ENCODE measurements at places on chromosomes 4 and X.

DNA sequence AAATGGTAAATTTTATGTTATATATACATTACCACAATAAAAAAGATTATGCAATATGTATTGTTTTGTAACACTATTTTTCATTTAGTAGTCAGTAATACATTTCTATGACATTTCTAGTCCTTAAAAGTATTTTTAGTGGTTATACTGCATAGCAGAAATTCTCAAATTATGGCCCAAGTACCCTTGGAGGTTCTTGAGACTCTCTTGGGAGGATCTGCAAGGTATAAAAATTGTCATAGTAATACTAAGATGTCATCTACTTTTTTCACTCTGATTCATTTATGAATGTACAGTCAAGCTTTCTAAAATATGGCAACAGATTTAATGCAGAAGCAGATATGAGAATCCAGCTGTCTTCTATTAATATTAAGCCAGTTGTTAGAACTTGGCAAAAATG, 138.6 kb upstream of the NAP1L5 start:
- DNase-seq, result no peak

- no peak for DNase-seq
These were observed 106.5 kb downstream of the ATP11C start for GRCh38 chrX:139826065-139827044.

DNA sequence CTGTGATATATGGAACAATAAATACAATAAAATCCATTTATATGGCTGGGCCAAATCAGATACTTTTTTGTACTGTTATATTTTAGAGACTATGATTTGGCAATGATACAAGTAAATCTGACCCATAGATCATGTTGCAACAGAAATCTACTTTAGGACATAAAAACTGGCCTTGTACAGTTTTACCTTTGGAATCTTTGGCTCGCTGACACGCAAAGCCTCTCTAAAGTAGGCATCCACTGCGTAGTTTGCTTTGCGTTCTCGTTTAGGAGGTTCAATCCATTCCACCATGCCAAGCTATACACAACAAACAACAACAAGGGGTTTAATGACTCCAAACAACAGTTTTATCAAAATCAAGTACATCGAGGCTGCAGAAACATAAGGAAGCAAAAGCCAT, 42.4 kb downstream of the SMARCA1 start:
- DNase-seq, result no peak

GRCh38 chrX:13495232-13495631, 74.2 kb upstream of the EGFL6 start:
- DNase-seq, result no peak

GRCh38 chr4:4888695-4889094, 29.2 kb downstream of the MSX1 start:
- no peak for DNase-seq

- no peak for DNase-seq
These were observed 125.3 kb upstream of the MAOA start for GRCh38 chrX:43530837-43531236.

DNA sequence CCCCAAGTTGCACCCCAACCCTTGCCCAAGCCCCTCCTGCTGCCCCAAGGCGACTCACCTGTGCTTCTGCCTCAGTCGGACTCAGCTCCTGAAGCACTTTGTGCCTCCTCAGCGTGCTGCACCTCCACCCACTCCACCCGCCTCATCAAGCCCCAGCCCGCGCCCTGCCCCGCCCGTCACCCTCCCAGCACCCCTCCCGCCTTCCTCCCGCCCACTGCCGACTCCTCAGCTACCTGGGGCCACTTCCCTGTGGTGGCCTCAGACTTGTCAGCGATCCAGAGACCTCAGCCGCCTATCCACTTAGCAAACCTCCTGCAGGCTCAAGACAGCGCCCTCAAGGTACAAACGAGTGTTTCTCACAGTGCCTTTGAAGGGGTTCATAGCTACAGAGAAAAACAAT, 19.6 kb upstream of the IQCM start:
- DNase-seq, result no peak

DNA sequence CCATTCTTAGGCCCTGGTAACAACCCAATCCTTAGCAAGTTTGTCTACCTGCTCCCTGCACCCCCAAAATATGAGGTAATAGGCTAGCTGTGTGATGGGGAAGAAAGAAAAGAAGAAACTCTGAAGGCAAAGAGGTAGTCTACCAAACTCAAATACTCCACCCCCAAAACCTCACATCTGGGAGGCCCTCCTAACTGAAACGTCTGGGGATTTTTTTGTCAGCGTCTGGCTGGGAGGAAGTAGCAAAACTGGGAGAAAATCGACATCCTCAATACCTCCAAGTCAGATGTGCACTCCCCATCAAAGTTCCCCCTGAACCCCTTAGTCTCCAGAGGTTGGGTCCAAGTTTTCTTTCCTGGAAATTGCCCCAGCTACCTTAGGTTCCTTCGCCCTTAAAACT, 1.0 kb downstream of the LAMP2 start:
- no peak for DNase-seq

GRCh38 chr4:128803783-128804182, 5.7 kb upstream of the JADE1 start:
- DNase-seq, result peak; percentile 10

DNA sequence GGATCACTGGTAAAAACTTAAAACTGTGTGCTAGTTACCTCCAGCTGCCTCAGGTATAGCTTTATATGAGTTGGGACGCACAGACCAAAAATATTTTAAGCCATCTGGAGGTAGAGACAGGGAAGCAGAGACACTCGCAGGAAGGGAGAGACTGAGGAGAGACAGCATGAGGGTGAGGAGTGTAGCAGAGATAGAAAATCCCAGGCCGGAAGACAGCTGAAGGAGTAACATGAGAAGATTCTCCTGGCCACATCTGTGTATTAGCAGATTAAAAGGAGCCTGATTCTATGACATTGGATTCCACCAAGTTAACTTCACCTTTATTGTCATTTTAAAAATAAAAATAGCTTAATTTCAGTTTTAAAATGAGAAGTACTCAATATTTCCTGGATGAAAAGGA, 84.3 kb downstream of the PDLIM5 start:
- no peak for DNase-seq

DNA sequence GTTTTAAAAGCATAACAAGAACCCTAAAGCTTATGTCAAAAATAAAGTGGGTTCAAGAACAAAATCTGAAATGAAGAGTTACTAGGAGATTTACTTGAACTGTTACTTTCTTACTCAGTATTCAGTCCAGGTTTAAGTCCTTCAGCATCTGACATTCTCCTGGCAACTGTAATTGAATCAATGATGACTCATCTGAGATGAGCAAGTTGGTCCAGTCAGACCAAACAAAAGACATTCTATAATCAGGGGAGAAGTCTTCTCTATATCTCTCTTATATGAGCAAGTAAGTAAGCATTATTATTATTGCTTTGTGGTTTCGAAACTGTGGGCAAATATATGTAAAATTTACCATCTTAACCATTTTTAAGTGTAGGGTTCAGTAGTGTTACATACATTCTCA, 34.6 kb downstream of the MAP9 start:
- no peak for DNase-seq

DNA sequence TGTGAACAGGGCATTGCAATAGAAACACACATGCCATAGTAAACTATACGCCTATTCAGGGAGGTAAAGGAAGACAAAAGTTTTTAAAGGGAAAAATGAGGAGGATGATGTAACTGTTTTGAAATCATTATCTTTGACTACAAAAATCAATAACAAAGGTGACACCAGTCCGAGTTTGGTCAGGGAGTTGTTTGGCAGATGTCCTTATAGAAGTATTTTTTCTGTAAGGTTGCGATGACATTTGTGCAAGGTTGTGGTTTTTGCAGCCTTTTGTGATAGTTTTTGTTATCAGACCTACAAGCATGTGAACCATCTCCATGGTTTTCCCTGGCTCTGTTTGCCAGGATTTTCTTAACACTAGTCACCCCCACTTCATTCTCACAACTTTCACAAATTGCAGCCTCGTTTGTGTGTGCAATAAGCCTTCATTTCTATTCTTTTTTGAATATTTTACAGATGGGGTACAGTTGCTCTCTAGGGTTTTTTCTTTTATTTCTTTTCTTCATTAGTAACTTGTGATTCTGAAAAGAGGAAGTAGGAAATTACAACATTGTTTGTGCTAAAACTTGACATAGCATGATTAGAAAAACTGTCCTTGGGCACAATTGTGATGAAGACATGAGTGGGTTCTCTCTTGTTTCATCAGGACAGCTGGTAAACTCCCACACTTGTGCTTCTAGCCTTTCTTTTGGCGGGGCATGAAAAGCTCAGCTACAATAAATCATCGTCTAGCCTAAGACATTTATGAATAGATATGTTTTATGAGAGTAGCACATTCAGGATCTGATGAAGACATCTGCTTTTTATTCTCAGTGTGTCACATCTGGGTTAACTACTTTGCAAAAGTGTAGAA, 60.2 kb upstream of the PNPLA4 start:
- no peak for DNase-seq

GRCh38 chr4:113531572-113531971, 230.0 kb downstream of the CAMK2D start:
- no peak for DNase-seq

DNA sequence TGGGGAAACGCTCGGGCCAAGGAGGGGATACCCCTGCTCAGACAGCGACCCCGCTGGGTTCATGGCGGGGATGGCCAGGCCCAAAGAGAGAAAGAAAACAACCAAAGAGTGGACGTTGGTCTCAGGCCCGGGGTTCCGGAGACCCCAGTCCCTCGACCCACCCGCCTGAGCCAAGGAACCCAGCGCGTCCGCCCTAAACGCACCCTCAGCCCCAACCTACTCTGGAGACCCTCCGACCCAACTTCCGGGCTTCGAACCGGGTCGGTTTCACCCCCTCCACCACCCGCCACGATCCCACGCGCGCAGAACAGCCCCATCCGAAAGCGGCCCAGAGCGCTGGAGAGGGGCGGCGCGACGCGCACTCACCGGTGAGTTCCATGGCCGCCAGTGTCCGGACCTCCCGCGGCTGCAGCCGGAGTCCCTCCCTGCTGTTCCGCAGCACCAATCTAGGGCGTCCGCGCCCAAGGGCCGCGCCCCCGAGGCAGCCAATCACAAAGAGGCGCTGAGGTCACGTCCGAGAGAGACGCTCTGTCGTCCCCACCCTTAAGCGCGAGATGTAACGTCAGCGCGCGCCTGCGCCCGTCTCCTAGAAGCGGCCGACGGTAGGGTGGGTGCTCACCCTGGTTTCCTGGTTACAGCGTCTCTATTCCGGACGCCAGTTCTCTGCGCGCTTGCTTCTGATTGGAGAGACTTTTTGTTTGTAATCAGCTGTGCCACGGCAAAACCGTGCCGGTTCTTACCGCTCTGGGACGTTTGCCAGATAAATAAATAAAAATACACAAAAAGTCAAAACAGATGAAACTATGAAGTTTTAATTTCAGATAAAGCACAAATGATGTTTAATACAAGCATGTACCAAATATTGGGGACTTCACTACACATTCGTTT, at the start of gene PIGA:
PIGA (minus strand) TSS at position 389 of the 888 bp plus-strand sequence. CDS start 3,593 bp downstream, outside the sequence.
- peak; percentile 80 for DNase-seq

- no peak for DNase-seq
These were observed 154.2 kb downstream of the RAB28 start for GRCh38 chr4:13329963-13330362.

DNA sequence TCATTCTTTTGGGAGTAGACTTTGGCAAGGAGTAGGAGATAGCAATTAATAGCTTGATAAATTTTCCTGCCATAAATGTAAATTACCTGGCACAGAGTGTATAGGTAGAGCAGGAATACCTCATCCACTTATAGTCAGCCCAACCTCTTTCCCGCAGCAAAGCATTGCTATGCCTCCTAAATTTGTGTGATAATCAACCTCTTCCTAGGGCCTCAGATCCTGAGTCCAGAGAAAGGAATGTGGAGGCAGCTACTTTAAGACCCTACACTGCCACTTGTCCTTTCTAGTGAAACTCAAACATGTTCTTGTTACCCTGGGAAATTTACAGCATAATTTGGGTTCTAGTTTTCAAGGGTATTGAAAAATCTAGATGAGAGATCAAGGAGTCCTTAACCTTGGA, 919.0 kb downstream of the RAPGEF2 start:
- DNase-seq, result no peak

DNA sequence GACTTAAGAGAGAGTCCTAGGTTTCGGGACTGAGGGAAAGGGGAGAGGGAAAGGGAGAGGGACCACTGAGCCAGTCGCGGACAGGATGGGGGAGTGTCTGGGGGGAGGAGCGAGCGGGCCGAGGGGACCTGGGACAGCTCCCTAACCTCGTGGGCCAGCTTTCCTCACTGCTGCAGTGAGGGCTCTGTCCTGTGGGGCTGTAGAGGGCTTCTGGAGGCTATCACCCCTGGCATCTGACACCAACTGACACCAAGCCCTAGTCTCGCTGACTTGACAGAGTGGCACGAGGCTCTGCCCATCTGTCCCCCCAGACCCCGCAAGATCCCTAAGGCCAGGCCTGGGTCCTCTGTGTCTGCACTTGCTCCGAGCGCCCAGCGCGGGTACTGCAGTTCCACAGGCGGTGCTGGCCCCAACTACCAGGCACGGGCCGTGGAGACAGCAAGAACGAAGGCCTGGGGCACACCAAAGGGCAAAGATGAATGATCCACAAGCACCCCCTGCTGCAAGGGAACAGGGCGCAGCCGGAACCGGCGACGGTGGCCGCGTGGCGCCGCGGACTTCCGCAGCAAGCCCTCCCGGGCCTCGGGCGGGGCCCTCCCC, 465 bp downstream of the HAUS7 start:
- DNase-seq, result peak; percentile 32

DNA sequence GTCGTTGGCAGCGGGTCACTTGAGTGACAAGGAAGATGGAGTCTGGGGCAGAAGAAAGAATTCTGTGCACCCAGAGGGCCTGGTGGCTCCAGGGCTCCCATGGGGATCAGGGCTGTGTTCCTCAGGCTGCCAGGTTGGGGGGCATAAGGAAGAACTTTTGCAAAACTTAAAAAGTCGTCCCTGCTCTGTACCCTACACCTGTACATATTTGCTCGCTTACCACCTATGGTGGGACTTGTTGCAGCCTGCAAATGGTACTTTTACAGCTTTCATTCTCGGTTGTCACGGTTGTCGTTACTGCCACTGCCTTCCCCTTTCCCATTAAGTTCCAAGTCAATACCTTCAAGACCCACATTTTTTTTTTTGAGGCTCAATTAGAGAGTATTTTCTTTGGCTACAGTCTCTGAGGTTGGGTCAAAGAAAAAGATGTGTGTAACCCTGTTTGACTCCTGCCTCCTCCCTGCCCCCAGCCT, 9.1 kb downstream of the ARX start:
- DNase-seq, result no peak

GRCh38 chrX:96692454-96692853, 7.8 kb downstream of the DIAPH2 start:
- DNase-seq, result no peak

DNA sequence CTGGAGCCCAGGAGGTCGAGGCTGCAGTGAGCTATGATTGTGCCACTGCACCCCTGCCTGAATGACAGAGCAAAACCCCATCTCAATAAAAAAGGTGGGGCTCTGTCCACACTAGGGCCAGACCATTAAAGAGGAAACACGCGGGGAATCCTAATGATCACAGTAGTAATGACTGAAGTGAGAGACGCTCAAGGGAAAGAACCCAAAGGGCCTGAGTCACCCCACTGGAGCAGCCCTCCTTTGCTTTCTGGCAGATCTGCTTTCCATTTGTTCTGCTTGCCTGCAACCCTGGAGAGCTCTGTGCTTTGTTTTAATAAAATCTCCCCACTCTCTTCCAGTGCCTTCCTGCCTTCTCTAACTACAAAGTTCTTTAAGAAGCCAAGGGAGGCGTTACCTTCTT, 5.0 kb downstream of the TFDP3 start:
- DNase-seq, result no peak

GRCh38 chr4:87005369-87005689, 70.5 kb downstream of the AFF1 start:
- DNase-seq, result no peak
